ENCODE measurements at places on chromosomes 5 and 9.

DNA sequence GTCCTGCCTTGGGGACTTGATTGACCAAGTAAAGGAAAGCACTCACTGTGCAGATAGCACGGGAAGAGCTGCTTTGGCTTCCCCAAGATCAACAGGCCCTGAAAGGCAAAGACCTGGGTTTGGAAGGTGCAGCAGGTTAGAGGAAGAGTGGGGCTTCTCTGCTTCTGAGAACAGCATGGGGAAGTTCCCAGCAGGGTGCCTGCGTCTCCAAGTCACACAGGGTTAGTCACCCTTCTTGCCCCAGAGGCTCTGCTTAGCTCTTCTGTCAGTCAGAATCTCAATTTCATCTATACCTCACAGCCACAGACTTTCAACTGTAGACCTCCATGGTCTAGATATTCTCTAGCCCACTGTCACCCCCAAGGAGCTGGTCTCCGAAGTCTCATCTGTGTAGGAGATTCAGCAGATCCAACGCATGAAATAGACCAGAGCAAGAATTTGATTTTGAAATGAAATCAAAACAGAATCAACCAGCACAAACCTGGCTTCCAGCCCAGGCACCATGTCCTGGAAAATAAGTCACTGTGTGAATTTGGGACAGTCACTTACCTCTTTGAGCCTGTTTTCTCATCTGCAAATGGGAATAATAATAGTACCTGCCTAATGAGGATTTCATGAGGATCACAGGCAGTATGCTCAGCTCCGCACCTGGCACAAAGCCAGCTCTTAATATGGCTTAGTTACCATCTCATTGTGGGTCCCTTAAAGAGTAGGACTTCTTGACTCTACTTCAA lies 64.0 kb downstream of the SFXN1 start:
- no peak for DNase-seq

GRCh38 chr9:22054076-22054475 lies 45.0 kb upstream of the CDKN2B start:
- no peak for DNase-seq

GRCh38 chr5:171710451-171711024 lies 75.1 kb upstream of the SMIM23 start:
- no peak for DNase-seq

DNA sequence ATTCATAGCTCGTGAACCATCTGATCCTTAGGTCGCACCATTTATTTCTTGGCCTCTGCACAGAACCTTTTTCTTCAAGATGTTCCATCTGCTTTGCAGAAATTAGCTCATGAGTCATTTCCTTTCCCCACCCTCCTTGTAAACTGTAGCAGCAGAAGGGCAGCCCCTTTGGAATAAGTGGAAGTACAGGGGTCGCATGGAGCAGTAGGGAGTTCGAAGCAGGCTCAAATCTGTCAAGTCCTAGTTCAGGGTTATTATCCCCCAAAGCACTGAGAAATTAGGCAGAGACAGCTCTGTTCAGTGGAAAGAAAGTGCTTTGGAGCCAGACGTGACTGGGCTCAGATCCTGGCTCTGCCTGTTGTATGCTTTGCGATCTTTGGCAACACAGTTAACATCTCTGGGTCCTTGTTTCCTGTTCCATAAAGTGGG lies 84.2 kb downstream of the SGCD start:
- DNase-seq, result peak; percentile 32

DNA sequence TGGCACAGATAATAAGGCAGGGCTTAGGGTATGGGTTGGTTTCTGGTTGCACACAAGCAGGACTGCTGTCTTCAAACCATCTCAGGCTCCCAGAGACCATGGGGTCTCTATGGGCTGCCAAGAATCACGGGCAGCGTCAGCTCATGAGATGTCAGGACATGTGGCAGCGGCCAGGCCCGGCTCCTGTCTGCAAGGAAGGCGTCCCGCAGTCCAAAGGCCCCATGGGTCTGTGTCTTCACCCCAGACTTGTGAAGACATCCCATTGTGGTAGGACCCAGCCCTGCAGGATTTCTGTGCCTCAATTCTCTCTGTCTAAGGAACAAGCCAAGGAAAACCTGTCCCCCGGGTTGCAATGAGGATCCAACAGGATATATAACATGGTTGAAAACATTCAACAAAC lies 32.6 kb downstream of the IPPK start:
- DNase-seq, result no peak

- peak; percentile 81 for DNase-seq
Measured at GRCh38 chr5:17118631-17119030, 98.8 kb upstream of the BASP1 start.

- DNase-seq, result no peak
Measured at GRCh38 chr9:82799286-82799685, 263.7 kb downstream of the RASEF start.

GRCh38 chr9:132324425-132324824 lies 30.4 kb downstream of the SETX start:
- no peak for DNase-seq

DNA sequence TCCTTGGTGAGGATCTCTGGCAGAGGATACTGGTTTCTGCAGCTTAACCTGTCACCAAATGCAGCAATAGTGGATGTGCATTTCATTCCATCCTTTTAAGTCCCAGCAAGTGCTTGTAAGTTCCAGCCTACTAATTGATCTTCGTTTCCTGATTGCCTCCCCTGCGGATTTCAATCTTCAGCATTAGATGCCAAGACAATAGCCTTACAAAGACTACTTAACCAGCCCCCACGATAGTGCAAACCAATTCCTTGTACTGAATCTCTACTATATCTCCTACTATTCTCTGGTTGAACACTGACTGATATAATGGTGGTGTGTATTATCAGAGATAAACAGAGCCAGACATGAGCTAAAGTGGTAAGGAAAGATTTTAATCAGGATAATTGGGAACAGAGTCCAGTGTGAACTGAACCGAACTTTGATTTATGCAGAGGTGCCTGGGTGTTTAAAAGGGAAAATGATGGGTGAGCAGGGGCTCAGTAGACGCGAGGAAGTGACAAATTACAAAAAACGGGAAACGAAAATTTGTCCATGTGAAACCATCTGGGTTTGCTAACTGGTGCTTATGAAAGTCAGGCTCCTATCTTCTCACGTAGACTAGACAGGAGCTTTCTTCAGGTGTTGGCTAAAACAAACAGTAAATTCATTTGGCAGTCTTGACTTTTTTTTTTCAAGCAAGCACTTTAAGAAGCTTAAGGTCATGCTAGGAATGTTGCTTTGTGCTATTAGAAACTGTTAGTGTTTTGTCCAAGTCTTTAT lies 106.9 kb upstream of the ST8SIA4 start:
- no peak for DNase-seq

- peak; percentile 53 for DNase-seq
Measured at GRCh38 chr9:100352201-100352726, 478 bp downstream of the TEX10 start.

DNA sequence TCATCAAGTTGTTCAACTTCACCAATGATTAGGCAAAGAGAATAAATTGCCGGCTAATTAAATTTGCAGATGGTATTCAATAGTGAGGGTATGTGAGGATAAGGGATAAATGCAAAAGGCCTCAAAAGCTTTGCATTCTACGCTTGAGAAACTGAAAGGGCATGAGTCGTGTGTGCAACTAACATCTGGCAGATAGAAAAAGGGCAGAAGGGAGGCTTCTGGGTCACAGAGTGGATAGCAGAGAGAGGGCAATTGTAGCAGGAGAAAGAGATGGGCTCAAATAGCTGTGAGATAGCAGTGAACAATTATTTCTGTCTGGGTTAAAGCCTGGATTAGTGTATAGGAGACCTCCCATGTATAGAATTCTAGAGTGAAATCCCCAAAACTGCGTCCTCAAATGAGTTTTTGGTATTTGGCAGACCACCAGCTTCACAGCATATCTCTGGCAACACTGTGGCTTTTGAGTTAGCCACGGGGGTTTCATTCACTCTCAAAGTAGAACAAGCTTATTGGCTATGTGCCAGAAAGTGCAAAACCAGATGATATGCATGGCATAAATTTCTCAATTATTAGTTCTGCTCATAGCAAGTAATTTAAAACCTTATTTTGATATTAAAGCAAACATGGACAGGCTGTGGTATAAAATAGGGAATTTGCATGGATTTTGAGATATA lies 586.3 kb downstream of the BRINP1 start:
- no peak for DNase-seq

DNA sequence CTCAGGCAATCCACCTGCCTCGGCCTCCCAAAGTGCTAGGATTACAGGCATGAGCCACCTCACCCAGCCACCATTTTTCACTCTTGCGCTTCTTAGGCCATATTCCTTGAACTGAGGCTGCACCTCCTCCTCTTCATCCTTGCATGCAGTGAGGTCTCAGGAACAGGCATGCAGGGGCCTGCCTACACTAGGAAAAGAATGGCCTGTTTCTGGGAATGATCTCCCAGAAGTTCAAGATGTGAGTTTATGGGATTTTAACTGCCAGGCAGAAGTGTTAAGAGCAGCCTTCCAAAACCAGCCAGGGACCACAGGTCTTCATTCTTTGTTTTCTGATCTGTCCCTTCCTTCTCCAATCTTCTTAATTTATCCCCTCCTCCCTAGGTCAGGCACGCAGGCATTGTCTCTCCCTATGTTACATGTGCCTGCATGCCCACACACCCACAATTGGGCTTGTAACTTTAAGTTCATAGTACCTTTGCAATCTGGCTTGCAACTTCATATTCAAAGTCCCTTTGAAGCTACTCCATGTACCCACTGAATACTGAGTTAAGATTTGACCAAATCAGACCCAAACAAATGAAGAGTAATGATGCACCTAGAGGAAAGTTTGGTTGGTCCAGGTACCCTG lies 10.5 kb upstream of the HSPA4 start:
- DNase-seq, result no peak

GRCh38 chr9:133160742-133161546 lies 2.8 kb downstream of the GBGT1 start:
- peak; percentile 87 for DNase-seq

GRCh38 chr5:28729067-28729466 lies 1690.7 kb upstream of the CDH9 start:
- DNase-seq, result no peak

GRCh38 chr5:77437194-77437593 lies 54.9 kb downstream of the WDR41 start:
- no peak for DNase-seq

GRCh38 chr5:135740475-135740874 lies 94.0 kb upstream of the SLC25A48 start:
- no peak for DNase-seq

GRCh38 chr5:74903165-74903787 lies 37.1 kb upstream of the FAM169A start:
- DNase-seq, result no peak

DNA sequence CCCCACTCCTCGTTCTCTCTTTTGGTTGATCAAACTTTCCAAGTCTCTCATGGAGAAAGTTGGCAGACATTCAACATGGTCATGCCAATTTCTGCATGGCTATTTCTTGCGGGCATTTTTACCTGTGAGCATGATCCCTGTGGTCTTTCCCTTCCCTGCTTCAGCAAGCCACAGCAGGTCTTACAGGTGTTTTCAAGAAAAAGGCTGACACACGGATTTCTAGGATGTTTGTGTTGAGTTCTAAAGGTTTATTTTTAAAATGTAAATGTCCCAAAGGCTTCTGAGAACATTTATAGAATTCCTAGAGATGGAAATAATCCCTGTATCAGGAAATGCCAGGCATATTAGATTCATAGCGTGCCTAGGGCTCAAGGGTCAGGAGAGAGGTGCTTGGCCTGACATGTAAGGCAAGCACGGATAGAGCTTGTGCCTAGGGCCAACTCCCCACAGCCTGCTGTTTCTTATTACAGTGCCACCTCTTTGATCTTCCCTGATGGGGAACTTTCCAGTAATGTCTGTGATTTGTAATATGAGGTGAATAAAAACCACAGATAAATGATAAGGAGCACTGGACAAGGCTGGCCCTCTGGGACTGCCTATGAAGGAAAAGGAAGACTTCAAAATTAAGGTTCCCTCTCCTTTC lies 79.8 kb downstream of the MUSK start:
- DNase-seq, result no peak

GRCh38 chr5:10653043-10653442 lies 89.2 kb downstream of the ANKRD33B start:
- no peak for DNase-seq

DNA sequence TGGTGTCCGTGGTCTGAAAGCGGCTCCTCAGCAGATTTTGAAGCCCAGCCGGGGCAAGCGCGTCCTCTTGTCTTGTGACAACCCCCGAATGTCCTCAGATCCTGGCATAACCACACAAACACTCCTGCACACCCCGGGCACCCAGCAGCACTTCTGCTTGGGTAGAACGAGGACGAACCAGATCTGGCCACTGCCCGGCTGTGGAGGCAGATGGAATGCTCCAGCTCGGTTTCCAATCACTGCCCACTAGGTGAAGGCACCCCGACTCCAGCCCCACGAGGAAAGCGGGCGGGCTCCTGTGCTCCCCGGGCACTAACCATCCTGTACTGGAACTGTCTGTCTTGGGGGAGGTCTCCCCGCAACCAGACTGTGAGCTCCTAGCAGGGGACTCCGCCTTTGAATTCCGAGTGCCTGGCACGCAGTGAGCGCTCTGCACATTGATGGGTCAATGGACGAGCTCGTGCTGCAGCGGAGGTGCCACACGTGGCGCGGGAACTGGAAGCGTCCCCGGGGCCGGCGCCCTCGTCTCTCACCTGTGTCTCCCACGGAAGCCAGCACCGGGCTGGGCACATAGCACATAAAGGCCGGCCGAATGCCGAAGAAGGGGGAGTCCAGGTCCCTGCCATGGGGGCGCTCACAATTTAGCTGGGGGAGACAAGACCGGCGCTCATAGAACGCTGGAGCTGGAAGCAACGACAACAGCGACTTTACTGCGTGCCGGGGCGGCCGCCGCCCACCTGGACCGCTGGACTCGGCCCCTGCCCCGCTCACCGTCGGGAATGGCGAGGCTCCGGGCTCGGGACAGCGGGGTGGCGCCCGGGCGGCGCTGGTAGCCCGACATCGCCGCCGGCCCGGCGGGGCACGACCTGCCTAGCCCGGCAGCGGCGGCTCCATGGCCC lies 608 bp downstream of the ENTR1 start:
- peak; percentile 81 for DNase-seq

DNA sequence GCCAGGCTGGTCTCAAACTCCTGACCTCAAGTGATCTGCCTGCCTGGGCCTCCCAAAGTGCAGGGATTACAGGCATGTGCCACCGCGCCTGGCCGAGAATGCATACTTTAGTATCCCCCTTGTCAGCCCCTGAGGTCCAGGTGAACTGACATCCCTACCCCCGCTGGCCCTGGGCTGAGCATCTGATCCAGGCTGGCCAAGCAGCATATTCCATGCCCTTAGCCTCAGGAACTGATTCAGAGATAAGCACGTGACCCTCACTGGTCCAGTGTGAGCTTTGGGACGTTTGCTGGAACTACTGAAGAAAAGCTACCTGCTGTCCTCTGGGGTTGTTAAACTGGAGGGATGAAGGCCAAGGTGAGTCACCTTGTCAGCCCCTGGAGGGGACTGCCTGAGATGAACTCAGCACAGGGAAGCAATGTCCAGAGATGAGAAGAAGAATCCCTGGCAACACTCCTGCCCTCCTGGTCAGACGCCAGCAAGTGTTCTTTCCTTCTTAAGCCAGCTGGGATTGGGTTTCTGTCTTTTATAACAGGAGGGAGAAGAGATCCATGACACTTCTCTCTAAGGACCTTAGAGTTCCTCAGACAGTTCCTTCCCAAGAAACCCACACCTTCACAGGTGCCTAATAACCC lies 59.1 kb upstream of the FBXW11 start:
- DNase-seq, result no peak
